ENCODE measurements at places on chromosomes 4 and X. TPM values are rescaled to one million over a fixed set of nuclear protein-coding genes. Genes with fewer than 3 reads are reported as not detected.

DNA sequence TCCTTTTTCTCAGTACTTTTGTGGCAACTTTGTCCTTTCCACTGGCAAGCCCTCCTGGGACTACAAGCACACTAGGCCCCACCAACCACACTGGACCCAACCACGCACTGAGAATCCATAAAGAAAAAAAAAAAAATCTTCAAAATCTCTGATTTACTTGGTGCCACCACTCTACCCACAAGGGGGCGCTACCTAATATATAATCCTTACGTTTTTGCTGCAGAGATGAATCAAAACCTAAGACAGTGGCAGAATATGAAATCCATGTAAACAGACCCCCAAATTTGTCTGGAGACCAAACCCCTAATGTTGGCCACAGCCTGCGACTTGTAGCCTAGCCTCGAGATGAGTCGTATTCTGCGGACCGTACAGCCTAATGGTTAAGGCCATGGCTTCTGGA lies 63.5 kb upstream of the ARHGAP36 start:
- DNase-seq, result no peak

The RHOXF1 gene
- total RNA-seq, result not detected

GRCh38 chr4:113292371-113293042 lies 243.1 kb downstream of the ANK2 start:
- peak; percentile 37 for DNase-seq

GRCh38 chrX:104166735-104167436 lies 633 bp downstream of the FAM199X start:
- DNase-seq, result peak; percentile 19

DNA sequence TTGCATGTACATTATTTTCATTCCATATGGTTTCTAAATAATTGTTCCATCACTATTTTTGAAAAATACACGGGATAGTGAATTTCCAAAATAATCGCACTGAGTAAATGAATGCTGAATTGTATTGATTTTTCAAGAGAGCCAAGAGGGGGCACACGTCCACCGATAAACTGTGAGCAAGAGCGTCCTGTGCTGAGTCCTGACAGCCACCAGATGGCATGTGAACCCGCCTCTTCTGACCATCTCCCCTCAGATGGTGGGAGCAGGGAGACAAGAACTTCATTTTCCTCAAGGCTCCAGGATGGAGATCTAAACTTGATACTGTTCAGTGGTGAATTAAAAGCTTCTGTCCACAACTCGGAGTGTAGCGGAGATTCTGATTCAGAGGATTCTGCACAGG lies 30.6 kb upstream of the IL9R start:
- DNase-seq, result no peak

- DNase-seq, result no peak
These were observed 35.3 kb downstream of the ARAP2 start for GRCh38 chr4:36208893-36209473.

The ODAPH gene
- not detected for total RNA-seq

GRCh38 chrX:15653961-15654360 lies 10.6 kb downstream of the CLTRN start:
- DNase-seq, result no peak

GRCh38 chr4:165720411-165721082 lies 152.5 kb upstream of the TLL1 start:
- no peak for DNase-seq

DNA sequence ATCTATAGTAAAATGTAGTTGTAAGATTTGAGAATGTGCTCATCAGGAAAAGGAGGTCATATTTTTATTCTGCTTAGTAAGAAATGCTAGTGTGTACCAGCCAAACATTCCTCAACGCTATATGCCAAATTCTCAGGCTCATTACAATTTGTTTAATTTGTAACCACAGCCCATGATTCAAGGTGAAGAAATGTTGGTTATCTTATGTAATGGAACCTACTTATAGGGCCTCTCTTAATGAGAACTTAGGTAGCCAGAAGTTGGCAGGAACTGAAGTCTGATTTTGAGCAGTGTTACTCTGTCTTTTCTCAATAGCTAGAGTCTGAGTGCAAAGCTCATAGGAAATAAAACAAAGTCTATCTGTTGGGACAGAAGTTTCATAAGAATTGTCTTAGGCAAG lies 595.0 kb downstream of the GLUD2 start:
- no peak for DNase-seq

- DNase-seq, result no peak
These were observed 2.5 kb downstream of the POU3F4 start for GRCh38 chrX:83510510-83511062.

The TMEM154 gene
- total RNA-seq, result 1.4 TPM

The POLN gene
- 2.2 TPM for total RNA-seq

DNA sequence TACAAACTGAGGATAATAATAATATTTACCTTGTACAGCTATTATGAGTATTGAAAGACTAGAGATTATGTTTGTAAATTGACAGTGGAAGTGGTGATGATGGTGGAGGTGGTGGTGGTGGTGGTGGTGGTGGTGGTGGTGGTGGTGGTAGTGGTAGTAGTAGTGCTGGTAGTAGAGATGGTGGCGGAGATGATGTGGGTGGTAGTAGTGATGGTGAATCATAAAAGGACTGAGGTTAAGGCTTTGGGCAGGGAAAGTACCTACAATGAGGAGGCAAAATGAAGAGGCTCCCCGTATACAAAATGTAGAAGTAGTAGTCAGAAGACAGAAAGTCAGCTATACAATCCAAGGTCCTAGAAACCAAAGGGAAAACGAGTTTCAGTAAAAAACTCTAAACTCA lies 214.1 kb downstream of the BCOR start:
- DNase-seq, result no peak

GRCh38 chrX:68763481-68763880 lies 65.3 kb upstream of the EFNB1 start:
- no peak for DNase-seq

GRCh38 chrX:70089604-70090297 lies 27.5 kb downstream of the OTUD6A start:
- DNase-seq, result no peak

DNA sequence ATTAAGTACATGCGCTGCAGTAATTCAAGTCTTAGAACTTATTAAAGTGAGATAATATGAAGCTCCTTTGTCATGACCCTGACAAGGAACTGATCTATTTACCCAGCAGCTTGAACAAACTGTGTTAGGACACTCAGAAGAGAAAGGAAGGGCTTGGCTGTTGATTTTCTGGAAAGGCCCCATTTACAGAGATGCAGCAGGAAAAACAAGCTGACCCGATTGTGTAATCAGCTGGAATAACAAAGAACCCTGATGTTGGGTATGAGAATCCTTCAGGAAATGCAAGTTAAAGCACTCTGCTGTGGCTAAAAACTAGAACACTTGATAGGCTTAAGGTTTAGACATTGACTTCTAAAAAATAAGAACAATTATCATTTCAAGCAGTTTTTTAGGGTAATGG lies 64.8 kb downstream of the TBC1D9 start:
- DNase-seq, result no peak

The MAP7D2 gene
- total RNA-seq, result 0.44 TPM

The ZFP92 gene
- 0.49 TPM for total RNA-seq

The SLC9B2 gene
- total RNA-seq, result 2.3 TPM

GRCh38 chr4:112170451-112170993 lies 25.3 kb downstream of the FAM241A start:
- DNase-seq, result no peak
